ENCODE measurements at places on chromosomes 7 and 10. TPM values are rescaled to one million over a fixed set of nuclear protein-coding genes. Genes with fewer than 3 reads are reported as not detected.

- DNase-seq = no peak
Measured at GRCh38 chr10:75654772-75655171, 223.3 kb downstream of the LRMDA start.

GRCh38 chr10:33136271-33136670 lies 178.2 kb upstream of the ITGB1 start:
- DNase-seq = no peak

GRCh38 chr7:52410032-52410431 lies 625.4 kb upstream of the POM121L12 start:
- no peak for DNase-seq

DNA sequence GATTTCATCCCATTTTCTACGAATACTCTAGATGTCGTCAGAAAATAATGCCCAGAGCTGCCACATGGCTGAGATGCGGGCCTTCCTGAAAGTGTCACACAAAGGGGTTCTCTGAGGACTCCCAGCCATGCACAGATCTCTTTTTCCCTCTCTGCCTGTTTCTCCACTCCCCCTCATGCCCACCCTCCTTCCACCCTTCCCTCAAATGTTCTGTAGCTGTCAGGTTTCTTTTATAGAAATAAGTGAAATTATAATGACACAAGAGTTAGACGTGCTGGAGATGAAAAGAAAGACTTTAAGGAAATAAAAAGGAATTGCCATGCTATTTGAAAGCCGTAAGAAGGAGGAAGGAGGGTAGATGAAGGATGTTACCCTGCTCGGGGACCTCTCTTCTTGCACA lies 819.3 kb upstream of the CELF2 start:
- DNase-seq = no peak

GRCh38 chr10:105770524-105771212 lies 1129.6 kb downstream of the SORCS3 start:
- no peak for DNase-seq

GRCh38 chr10:103535595-103535994 lies 42.1 kb downstream of the NEURL1 start:
- no peak for DNase-seq

DNA sequence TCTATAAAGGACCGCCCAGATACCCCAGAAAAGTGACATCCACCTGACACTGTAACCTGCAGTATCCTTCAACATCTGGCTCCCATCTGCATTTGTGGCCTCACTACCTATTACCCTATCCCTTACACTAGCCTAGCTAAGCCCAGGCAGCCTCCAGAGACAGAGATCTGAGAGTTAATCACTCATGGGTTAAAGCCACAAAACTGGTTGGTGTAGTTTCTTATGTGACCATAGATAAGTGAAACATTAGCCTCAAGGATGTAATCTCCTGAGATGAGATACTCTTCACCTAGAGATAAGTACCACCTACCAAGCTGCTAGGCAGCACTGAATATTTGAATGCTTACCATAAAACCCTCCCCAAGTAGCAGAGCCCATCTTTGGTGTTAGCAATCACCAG lies 35.4 kb downstream of the CTTNBP2 start:
- DNase-seq = no peak

- DNase-seq = no peak
Measured at GRCh38 chr10:132457328-132458070, 60.5 kb downstream of the PWWP2B start.

- DNase-seq = no peak
Measured at GRCh38 chr7:15602236-15602635, 40.4 kb upstream of the AGMO start.

NKX1-2 gene
- total RNA-seq = not detected

AP3M1 gene
- total RNA-seq = 50.6 TPM
